Right cardiac atrium (tissue), 5 donors: ENCODE measurements at places on chromosomes 4 and X. TPM values are rescaled to one million over a fixed set of nuclear protein-coding genes. Genes with fewer than 3 reads are reported as not detected.

DNA sequence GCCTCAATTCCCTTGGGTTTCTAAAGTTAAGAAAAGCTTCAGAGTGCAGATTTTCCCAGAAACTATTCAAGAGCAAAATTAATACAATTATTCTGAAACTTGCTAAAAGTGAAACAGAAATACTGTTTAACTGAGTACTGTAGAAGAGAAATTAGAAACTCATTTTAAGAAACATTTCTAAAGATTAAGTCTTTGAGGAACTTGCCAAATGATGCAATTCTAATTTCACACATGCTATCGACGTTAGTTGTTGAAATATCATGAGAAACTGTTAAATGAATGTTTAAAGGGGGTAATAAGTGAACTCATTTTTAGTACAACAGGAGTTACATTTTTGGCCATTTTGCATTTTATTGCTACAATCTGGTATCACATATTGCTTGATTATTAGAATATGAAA lies 125.3 kb upstream of the MAOA start:
- no peak for DNase-seq

The ADH7 gene
- not detected for total RNA-seq

- no peak for DNase-seq
These were observed 3.8 kb downstream of the ARHGEF38 start for GRCh38 chr4:105556206-105556605.

The TLR1 gene
- 6.0 TPM for total RNA-seq
